ENCODE measurements at places on chromosomes 12 and 14.

DNA sequence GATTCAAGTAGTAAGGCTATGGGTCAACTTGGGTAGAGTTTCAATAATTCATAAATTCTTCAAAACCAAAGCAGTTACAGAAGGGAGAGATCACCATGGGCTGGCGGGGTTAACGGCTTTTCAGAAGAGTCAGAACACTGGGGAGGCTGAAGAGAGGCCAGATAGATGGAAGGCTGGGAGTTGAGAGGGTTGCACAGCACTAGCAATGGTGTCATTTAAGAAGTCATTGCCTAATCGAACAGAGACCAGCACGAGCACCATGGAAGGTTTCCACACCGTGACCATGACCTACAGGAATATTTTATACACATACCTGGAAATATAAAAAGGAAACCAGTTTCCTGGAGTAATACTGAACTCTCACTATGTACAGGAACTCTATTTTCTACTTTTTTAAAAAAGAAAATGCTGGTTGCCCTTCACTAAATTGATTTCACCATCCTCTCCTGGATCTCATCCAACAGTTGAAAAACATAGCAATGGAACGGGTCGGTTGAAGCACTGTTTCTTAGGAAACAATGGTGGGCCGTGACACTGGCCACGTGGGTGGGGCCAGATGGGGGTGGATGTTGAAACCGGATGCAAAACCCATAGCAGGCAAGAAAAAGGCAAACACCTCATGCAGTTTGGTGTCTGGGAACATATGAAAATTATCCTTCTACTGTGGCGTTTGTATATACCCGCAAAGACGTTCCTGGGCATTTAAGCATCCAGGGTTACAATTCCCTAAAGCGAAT, 38.0 kb upstream of the RIN3 start:
- DNase-seq = no peak

- DNase-seq = no peak
These were observed 2.2 kb upstream of the CMKLR1 start for GRCh38 chr12:108341356-108341755.

GRCh38 chr12:14167005-14167628, 185.7 kb upstream of the GRIN2B start:
- DNase-seq = peak; percentile 65

DNA sequence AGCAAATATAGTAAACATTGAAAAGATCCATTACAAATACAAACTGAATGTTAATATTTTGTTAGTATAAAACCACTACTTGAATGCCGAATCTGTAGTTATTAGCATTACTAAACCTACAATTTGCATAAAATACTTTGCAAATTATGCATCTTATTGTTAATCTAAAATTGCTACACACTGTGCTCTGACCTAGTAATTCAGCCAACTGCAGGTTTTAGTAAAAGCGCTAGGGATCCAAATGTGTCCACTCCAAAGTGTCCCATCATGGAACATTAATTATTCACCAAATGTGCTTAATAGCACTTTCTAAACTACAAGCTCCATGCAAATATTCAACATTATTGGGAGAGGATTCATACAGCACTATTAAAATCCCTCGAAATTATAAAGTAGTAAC, 14.3 kb downstream of the HECTD4 start:
- no peak for DNase-seq

DNA sequence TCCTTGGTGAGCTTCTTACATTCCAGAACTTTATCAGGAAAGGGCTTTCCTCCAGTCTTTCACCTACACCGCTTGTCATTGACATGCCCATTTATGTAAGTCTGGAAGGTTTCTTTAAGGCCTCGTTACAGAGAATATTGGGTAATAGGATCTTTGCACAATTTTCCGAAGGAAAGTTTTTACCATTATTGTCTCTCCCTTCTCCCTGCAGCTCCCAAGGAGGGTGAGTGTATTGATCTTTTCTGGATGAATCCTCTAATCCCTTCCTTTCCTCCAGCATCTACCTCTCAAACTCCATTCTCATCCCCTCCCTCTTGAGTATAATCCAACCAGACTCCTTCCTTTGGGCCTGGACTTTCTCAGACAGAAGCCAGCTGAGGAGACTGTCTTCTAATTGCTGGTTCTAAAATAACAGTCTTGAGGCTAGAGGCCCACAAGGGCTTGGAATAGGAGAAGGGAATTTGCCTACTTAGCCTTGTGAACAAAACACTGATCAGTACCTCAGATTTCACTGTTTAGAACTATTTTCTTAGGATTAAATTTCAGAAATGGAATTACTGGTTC, 21.8 kb downstream of the WNK1 start:
- no peak for DNase-seq

DNA sequence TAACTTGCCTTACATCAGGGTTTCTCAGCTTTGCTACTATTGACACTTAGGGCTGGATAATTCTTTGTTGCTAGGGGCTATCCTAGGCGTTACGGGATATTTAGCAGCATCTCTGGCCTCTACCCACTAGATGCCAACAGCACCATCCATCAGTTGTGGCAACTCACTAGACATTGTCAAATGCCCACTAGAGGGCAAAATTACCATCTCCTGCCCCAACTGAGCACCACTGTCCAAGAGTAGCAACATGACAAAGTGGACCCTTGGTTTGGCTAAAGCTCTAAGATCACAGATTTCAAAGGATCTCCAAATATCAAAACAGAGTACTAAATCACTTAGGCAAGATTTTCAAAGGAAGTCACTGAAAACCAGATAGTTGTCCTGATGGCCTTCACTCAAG, 251.7 kb upstream of the TBX3 start:
- no peak for DNase-seq

GRCh38 chr12:59375633-59376032, 220.2 kb upstream of the SLC16A7 start:
- DNase-seq = no peak

DNA sequence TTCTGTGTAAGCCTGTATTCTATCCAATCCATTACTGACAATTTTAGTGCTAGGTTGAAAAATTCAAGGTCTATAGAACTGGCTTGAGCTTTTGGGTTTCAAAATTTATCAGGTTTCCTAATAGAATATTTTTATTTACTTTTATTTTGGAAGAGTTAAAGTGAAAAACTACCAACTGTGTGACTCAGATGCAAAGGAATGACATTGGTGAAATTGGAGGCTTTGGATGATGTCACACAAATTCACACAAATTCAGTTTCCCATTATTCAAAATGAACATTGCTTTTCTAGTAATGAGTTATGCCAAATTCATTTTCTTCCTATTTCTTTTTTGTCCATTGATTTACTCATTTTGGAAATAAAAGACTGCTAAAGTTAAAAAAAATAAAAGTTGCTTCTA, 186.9 kb downstream of the ALX1 start:
- no peak for DNase-seq

DNA sequence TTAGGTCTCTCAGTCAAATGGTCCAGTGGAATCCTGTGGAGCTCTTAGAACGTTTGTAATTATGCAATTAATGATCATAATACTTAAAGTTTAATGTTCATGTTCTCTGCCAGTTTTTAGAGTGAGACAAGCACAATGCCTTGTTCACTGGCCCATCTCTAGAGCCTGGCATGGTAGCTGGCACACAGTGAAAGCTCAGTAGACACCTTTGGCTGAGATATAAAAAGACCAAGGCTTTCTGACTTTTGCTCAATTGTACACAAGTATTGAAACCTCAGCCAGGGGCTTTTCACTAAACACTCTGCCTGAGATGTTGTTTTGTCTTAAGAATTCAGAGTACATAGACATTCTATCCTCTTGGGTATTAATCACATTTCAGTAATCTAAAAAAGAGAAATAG, 241.8 kb upstream of the ATP2B1 start:
- DNase-seq = peak; percentile 28

DNA sequence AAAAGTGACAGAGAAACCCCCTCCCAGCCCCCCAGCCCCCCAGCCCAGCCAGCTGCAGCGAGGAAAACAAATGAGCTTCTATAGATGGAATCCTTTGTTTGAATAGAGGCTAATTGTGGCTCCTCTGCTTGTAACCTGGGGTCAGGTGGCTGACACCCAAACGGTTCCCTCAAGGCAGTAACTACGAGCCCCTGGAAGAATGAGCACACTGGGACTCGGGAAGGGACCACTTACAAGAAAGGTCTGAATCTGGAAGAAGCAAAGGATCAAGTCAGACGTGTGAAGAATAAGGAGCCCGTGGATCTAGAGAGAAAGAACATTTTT, 108.7 kb upstream of the FUT8 start:
- DNase-seq = no peak

- DNase-seq = no peak
These were observed 33.8 kb downstream of the CCDC38 start for GRCh38 chr12:95908573-95908972.

DNA sequence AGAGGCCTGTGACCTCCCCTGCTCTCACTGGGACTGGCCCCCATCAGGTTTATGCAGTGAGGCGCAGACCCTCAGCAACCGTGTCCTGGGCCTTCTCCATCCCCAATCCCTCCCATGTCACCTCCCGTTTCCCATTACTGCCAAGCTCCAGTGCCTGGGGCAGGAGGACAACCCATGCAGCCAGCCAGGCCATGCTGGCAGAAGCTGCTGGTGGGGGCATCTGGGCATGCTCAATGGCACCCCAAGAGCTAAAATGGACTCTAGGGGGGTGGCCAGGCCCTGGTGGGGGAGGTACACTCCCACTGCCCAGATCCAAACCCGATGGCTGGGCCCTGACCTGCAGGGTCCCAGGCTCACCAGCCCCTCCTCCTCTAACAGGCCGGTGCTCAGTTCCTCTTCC, 20.5 kb upstream of the GPR132 start:
- no peak for DNase-seq

- DNase-seq = peak; percentile 20
These were observed 412 bp upstream of the SNW1 start for GRCh38 chr14:77761205-77761931.

DNA sequence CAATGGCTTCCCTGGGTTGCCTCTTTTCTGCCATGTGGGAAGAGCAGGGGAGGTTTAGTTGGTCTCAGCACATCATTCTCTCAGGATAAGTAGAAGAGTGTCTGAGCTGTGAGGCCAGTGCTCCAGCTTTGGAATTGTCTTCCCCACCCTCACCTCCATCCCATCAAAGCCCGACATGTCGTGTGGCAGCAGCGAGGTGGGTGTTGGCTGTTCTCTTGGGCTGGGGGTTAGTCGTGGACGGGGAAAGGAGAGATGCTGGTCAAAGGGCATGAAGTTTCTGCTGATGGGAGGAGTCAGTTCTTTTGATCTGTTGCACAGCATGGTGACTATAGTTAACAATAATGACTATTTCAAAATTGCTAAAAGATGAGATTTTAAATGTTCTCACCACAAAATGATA, 404.2 kb downstream of the TMEM121 start:
- no peak for DNase-seq

DNA sequence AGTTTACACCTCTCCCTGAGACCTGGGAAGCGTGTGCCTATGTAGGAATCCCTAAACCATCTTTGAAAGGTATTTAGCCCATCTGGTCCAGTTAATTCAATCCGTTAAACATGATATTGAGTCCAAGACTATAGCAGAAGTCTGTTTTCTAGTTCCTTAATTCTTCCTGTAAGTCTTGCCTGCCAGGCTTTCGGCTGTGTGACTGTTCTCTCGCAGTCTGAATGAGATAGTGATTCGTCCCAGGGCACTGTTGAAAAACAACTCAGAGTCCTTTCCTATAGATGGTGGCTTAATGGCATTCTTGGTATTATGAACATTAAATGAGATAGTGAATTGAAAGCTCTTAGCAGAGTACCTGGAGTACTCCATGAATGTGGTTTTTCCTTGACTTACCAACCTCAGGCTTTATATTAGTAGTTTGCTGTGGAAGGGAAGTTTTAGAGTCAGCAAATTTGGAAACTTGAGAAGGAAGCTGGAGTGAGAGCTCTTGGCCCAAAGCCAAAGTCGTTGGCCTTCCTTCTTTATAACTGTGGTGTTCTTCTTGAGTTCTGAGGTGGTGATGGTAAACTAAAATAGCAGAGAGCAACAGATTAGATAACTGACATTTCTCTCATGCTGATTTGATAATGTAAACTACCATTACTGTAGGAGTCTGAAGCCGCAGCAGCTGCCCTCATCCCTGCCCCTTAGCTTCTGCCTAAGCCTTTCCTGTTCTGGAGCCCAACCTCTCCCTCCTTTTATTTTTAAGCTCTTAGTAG, 76.5 kb downstream of the TGFB3 start:
- no peak for DNase-seq

DNA sequence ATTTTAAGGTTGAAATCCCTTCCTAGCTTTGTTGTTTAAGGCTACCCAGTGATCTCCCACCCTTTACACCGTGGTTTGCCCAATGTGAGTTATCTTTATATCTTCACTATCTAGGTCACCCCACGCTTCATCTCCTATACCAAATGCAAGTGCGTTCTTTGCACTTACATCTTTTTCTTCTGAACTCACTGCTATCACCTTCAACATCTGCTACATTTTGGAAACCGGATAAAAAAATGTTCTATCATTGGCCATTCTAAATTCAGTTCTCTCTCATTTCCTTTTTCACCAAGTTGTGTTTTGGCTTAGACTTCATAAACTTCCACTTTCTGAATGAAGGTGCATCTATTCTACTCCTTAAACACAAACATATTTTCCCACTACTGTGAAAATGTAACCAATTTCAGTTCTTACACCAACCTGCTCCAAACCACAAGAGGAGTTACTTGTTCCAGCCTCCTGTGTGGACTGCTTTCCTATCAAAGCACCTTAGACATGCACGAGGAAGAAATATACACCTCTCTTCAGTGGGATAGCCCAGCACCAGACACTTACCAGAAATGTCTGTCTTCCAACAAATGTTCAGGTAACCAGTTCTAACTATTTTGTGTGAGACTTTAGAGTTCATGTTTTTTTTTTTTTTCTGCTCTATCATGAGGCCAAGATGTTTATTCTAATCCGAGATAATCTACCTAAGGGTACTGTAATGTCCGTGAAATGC, 21.9 kb downstream of the CLEC9A start:
- peak; percentile 9 for DNase-seq

DNA sequence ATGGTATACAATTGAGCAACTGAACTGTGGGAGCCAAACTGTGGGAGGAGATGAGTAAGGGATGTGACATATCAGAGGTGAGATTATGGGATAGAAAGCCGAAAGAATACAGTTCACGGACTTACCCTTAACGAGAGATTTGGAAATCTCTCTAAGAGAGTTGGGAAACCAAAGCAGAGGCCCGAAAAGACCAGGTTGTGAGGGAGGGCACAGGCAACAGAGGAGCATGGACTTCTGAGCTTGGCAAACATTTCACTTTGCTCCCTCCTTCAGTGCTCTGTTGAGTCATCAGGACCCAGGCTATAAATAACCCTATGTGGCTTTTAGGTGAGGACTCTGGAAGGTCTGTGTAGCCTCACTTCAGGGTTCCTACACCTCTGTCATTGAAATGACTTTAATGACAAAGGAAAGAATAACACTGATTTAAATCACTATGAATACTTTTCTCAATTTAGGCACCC, 120.6 kb downstream of the TGFB3 start:
- peak; percentile 14 for DNase-seq

All from activated CD4-positive, alpha-beta T cell treated with anti-CD3 and anti-CD28 coated beads, Interleukin-2, Interleukin-6, amounts not matched to agents 100 ng/mL and 50 ng/mL, durations not matched to agents 16 hours and 8 hours (primary cell).